Left lung (tissue), 14 donors: ENCODE measurements at places on chromosomes 5 and 9. TPM values are rescaled to one million over a fixed set of nuclear protein-coding genes. Genes with fewer than 3 reads are reported as not detected.

PLPP6 gene
- total RNA-seq = 5.7 TPM

UCK1 gene
- total RNA-seq = 24.2 TPM

PCDHA9 gene
- total RNA-seq = 0.20 TPM

SEC24A gene
- total RNA-seq = 26.7 TPM

ETF1 gene
- 112 TPM for total RNA-seq

SCGB3A2 gene
- total RNA-seq = 108 TPM

DNAI1 gene
- 4.1 TPM for total RNA-seq

TRIM36 gene
- 4.4 TPM for total RNA-seq

GABRB2 gene
- 1.7 TPM for total RNA-seq

OR1B1 gene
- not detected for total RNA-seq

ADAMTS13 gene
- 4.1 TPM for total RNA-seq

TEK gene
- total RNA-seq = 39.0 TPM

DNA sequence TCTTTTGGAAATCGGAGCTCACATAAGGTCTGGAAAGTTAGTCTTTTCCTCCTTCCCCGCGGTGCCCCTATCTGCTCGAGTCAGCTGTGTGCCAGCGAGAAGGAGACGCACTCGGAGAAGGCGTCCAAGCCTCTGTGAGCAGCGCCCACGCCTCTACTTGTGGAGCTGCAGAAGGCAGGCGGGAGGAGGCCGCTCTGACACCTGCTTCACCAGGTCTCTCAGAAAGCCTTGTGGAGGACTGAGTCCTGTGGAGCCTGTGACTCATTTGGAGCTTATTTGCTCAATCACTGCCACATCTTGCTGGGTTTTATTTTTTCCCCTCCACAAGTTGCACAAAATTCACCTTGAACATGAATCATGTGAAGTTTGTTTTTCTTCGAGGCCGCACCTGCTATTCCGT lies 117.5 kb downstream of the IRX2 start:
- no peaks in the 10 kb centered on the region for H3K4me1 ChIP-seq
- no peak for DNase-seq
- H3K27me3 ChIP-seq = peaks cover 39% of the 10 kb centered on the region
- no peaks in the 10 kb centered on the region for H3K36me3 ChIP-seq
- H3K27ac ChIP-seq = no peak overlapping the region
- H3K4me3 ChIP-seq = no peak overlapping the region

- no peak overlapping the region for H3K27ac ChIP-seq
- DNase-seq = no peak
- peaks cover 5% of the 10 kb centered on the region for H3K36me3 ChIP-seq
- H3K4me3 ChIP-seq = no peak overlapping the region
- peaks cover 12% of the 10 kb centered on the region for H3K4me1 ChIP-seq
- H3K27me3 ChIP-seq = no peaks in the 10 kb centered on the region
Measured at GRCh38 chr5:151173711-151174611, 16.4 kb upstream of the ANXA6 start.

- no peaks in the 10 kb centered on the region for H3K36me3 ChIP-seq
- H3K4me3 ChIP-seq = no peak overlapping the region
- no peaks in the 10 kb centered on the region for H3K4me1 ChIP-seq
- H3K27me3 ChIP-seq = no peaks in the 10 kb centered on the region
- DNase-seq = no peak
Measured at GRCh38 chr9:27379311-27380251, 82.6 kb upstream of the EQTN start.

GRCh38 chr5:132193165-132193694 lies 34.4 kb downstream of the P4HA2 start:
- peaks cover 35% of the 10 kb centered on the region for H3K36me3 ChIP-seq
- no peaks in the 10 kb centered on the region for H3K27me3 ChIP-seq
- no peak overlapping the region for H3K4me3 ChIP-seq
- no peak for DNase-seq

- no peak overlapping the region for H3K27ac ChIP-seq
- H3K27me3 ChIP-seq = no peaks in the 10 kb centered on the region
- peaks cover 14% of the 10 kb centered on the region for H3K4me1 ChIP-seq
- no peak overlapping the region for H3K4me3 ChIP-seq
- no peaks in the 10 kb centered on the region for H3K36me3 ChIP-seq
- DNase-seq = no peak
Measured at GRCh38 chr9:27457445-27457844, 66.6 kb upstream of the IFNK start.

DNA sequence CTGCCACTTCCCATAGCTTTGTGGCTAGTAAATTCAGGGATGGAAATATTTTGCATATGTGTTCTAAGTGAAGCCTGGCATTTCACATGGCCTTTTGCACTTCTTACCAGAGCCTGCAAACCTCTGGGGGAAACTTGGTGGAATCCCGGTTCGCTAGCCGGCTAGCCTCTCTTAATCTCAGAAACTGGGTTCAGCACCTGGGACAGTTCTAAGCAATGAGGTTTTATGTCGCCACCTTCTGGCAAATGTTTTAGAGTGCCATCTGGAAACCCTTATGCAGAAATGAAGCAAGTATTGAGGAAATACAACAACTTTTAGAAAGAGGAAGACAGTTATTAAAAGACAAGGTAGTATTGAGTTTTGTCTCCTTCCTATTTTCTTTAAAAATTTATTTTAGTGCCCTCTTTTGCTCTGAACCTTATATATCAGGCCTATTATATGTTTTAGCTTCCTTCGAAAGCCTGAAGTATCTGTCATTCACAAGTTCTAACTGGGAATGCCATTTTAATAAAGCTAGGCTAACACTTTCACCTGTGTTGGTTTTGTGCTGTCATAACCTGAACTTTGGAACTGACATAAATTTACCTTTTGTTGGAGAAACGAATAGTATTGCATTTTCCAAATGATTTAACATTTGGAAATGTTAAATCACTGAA lies 963 bp upstream of the HTR1A start:
- no peak overlapping the region for H3K27ac ChIP-seq
- H3K36me3 ChIP-seq = no peaks in the 10 kb centered on the region
- H3K27me3 ChIP-seq = peaks cover 46% of the 10 kb centered on the region
- DNase-seq = peak; percentile 83
- no peaks in the 10 kb centered on the region for H3K4me1 ChIP-seq

DNA sequence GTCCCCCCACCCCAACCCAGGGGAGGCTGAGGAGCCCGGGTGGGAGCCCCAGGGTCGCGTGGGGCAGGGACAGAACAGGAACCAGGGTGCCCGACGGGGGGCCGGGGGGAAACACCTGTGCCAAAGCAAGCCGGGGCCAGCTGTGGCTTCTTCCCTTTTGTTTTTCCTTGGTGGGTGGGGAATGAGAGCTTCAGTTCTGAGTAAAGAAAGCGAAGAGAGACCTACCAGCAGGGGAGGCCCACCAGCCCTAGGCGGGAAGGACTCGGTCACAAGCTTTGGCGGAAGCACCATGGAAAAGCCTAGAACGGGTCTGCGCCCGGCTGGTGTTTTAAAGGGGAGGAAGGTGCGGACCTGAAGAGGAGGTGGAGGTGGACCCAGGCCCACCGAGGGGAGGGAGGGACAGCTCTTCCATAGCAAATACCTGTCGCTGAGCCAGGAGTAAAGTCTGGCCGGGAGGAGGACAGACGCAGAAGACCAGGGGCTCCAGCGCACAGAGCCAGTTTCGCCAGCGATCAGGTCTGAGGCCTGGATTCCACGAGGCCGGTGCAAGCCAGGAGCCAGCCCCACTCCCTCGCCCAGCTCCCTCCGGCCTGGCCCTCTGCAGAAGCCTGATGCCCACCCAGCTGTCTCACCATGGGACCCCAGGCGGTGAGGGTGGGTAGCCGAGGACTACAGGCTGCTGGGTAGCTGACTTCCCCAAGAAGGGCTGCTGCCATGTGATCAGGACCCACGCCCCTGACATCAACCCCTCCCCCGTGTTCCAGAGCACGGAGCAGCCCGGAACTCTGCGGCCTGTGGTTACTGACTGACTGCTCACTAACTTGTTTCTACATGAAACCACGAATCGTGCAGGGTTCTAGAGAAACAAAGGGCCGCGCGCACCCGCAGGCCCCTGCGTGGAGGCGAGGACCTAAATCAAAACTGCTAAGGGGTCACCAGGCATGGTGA lies 849 bp upstream of the MGAT1 start:
- H3K4me3 ChIP-seq = peak overlapping the region; percentile 99
- DNase-seq = no peak
- H3K27me3 ChIP-seq = no peaks in the 10 kb centered on the region
- peaks cover 51% of the 10 kb centered on the region for H3K4me1 ChIP-seq
- H3K36me3 ChIP-seq = peaks cover 46% of the 10 kb centered on the region
- H3K27ac ChIP-seq = peak overlapping the region; percentile 98

DNA sequence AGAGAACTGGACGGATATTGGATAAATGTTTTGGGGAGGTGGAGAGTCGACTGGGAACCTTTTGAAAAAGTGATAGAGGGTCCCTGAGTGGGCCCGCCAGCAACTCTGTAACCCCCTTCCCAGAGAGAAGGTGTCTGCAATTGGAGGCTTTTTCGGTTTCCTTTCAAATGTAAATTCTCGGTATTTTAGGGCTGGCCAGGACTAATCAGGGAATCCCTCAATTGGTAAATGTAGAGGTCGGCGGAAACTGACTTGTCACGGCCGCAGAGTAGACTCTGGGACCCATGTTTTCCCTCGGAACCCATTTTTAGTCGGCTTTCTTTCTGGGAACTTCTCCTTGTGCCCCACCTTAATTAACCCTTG lies 524 bp downstream of the CCNB1 start:
- no peaks in the 10 kb centered on the region for H3K4me1 ChIP-seq
- peaks cover 10% of the 10 kb centered on the region for H3K36me3 ChIP-seq
- no peak for DNase-seq
- no peaks in the 10 kb centered on the region for H3K27me3 ChIP-seq

DNA sequence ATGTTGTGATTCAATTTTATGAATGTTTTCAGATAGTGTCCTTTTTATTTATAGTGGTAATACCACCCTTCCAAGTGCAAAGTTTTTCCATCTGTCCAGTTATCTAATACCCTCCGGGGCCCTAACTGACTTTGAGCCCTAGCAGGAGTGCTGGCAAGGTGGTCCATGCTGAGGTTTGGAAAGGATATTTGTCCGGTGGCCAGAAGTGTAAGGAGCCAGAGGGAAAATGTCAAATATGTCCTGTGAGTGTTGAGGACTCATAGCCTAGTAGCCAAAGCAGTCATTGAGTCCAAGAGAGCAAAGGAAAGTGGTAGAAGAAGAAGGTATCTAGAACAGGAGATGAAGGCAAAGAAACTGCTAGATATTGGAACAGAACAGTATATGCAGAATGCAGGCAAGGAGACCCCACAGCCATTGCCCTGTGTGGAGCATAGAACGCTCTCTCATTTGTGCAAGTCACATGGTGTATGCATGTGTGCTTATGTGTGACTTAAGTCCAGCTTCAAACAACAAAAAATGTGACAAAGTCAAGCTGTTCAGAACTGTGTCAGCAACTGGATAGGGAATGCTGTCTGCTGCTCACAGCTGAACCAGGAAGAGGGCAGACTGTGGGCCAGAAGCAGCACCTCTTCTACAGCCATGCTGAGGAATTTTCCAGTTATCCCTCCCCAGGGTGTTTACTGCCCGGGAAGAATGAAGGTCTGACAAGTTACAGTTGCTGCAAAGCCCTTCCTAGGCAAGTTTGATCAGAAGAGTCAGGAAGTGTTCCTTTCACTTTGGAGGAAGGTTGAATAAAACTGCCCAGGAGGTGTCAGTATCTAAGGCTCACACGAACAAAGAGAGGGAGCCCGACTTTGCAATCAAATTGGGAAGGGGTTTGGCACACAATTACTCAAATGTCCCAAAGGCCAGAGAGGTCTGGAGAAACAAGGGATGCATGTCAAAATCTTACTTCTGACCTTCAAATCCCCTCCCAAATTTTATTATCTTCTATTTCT lies 463.3 kb upstream of the DMAC1 start:
- H3K36me3 ChIP-seq = no peaks in the 10 kb centered on the region
- no peak overlapping the region for H3K4me3 ChIP-seq
- no peak overlapping the region for H3K27ac ChIP-seq
- no peaks in the 10 kb centered on the region for H3K4me1 ChIP-seq

- no peak overlapping the region for H3K27ac ChIP-seq
- H3K36me3 ChIP-seq = no peaks in the 10 kb centered on the region
- no peaks in the 10 kb centered on the region for H3K4me1 ChIP-seq
- H3K27me3 ChIP-seq = no peaks in the 10 kb centered on the region
- H3K4me3 ChIP-seq = no peak overlapping the region
- no peak for DNase-seq
Measured at GRCh38 chr9:125446561-125447094, 185.0 kb downstream of the GAPVD1 start.

DNA sequence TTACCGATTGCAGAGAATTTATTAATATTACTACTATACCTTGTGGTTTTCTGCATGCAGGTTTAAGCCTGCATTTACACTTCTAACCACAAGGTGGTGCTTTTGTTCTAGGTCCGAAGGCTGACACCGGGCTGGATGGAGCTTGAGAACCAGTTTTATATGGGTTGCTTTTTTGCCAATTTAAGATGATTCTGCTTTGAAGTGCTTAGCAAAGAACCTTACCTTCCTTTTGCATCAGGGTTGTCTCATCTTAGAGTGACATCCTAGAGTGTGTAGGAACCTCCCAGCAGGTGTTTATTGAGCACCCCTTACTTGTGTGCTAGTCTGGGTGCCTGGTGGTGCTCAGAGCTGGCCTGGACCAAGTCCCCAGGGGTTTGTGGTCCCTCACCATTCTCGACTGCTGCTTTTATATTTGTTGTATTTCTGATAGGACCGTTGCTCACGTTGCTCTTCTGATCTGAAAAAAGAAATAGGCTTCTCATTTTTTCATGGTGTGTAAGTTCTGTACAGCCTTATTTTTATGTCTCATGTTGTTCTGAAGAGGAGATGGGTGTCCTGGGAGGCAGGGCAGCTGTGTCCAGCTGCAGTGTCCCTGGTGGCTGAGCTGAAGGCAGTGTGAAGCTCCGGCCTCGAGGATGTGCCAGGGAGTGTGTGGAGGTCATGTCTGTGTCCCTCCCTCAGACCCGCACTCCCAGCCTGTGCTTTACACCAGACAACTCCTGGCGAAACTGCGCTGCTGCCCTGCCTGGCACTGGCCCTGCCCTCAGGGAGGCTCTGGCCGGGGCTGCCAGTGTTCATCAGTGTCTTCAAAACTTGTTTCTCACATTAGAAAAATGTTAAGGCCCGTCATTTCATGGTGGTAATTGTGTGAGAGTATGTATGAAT lies 54.3 kb downstream of the EHMT1 start:
- H3K27me3 ChIP-seq = no peaks in the 10 kb centered on the region
- H3K4me3 ChIP-seq = no peak overlapping the region
- peaks cover 26% of the 10 kb centered on the region for H3K4me1 ChIP-seq
- H3K27ac ChIP-seq = no peak overlapping the region

- H3K27ac ChIP-seq = peak overlapping the region; percentile 18
- peaks cover 8% of the 10 kb centered on the region for H3K4me1 ChIP-seq
- no peak overlapping the region for H3K4me3 ChIP-seq
- no peaks in the 10 kb centered on the region for H3K27me3 ChIP-seq
Measured at GRCh38 chr9:134474055-134474370, 147.8 kb downstream of the RXRA start.

GRCh38 chr5:124705577-124705976 lies 40.9 kb downstream of the ZNF608 start:
- H3K4me1 ChIP-seq = peaks cover 41% of the 10 kb centered on the region
- no peaks in the 10 kb centered on the region for H3K36me3 ChIP-seq
- H3K4me3 ChIP-seq = no peak overlapping the region
- no peak overlapping the region for H3K27ac ChIP-seq
- no peak for DNase-seq

GRCh38 chr5:180467028-180467975 lies 26.9 kb upstream of the CNOT6 start:
- peak; percentile 82 for DNase-seq
- peak overlapping the region; percentile 64 for H3K27ac ChIP-seq
- H3K36me3 ChIP-seq = no peaks in the 10 kb centered on the region
- peaks cover 19% of the 10 kb centered on the region for H3K4me1 ChIP-seq
